Muscle of leg (tissue), 16 donors: ENCODE measurements at places on chromosomes 3 and 15.

DNA sequence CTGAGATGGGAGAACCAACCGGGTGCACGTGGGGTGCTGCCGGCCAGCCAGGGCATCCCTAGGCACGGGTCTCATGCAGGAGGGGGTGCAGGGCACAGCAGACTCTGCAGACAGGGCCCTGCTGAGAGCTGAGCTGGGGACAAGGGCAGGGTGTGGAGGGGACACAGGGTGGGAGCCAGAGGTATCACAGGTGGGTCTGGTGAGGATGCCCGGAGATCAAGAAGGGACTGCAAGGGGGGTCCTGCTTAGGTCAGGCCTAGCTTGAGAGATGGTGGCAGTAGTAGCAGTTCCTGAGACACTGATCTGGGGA lies 39.5 kb upstream of the PRR23E start:
- H3K27ac ChIP-seq, result no peak overlapping the region
- peaks cover 2% of the 10 kb centered on the region for H3K4me1 ChIP-seq
- no peak for DNase-seq
- H3K27me3 ChIP-seq, result peaks cover 13% of the 10 kb centered on the region

DNA sequence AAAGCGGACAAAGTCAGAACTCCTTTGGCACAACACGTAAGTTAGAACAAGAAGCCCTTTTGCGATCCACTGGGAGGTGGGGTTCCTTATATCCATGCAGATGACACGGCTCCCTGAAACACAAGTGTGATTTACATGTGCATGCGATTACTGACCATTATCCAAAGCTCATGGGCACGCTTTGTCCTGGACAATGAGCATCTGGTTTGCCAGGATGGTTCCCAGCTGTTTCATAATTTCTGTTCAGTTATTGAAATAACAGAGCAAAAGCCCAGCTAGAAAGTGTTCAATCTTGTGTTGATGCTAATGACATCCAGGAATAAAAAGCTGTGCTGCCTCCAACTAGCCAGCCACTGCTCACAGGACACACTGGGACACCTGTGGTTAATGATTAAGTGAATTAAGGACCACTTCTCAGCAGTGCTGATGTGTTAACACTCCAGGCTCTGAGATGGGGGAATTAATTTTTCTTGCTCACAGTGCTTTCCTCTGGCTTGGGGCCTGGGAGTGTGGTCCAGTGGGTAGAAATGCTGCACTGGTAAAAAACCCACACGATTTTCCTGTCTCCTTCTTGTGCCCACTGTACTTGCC lies 123.1 kb upstream of the SLC2A2 start:
- DNase-seq, result no peak
- no peak overlapping the region for H3K4me3 ChIP-seq
- H3K4me1 ChIP-seq, result no peaks in the 10 kb centered on the region
- H3K27me3 ChIP-seq, result no peaks in the 10 kb centered on the region
- peaks cover 15% of the 10 kb centered on the region for H3K36me3 ChIP-seq
- H3K27ac ChIP-seq, result no peak overlapping the region

DNA sequence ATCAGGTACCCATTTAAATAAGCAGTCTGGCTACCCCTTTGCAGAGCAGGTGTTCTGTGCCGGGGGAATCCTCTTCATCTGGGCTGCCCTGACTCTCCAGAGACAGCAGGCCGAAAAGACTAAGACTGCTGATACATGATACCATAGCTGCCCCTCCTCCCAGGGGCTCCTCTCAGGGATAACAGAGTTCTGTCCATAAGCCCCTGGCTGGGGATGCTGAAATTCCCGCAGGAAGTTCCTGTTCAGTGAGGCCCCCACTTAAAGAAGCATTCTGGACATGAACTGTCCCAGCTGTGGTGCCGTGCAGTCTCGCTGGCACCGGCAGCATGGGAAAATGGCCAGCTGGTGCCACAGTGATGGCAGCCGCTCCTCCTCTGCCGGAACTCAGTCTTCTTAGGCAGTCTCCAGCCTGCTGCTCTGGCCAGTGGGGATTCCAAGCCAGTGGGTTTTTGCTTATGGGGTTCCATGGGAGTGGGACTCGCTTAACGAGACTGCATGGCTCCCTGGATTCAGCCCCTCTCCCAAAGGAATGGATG lies 1026.2 kb downstream of the NAALADL2 start:
- no peaks in the 10 kb centered on the region for H3K36me3 ChIP-seq
- H3K27ac ChIP-seq, result no peak overlapping the region
- DNase-seq, result peak; percentile 38
- no peaks in the 10 kb centered on the region for H3K4me1 ChIP-seq
- H3K27me3 ChIP-seq, result no peaks in the 10 kb centered on the region

- no peaks in the 10 kb centered on the region for H3K27me3 ChIP-seq
- H3K4me3 ChIP-seq, result no peak overlapping the region
- H3K27ac ChIP-seq, result no peak overlapping the region
- no peaks in the 10 kb centered on the region for H3K4me1 ChIP-seq
- DNase-seq, result no peak
Measured at GRCh38 chr3:138062626-138063025, 52.7 kb downstream of the CLDN18 start.

DNA sequence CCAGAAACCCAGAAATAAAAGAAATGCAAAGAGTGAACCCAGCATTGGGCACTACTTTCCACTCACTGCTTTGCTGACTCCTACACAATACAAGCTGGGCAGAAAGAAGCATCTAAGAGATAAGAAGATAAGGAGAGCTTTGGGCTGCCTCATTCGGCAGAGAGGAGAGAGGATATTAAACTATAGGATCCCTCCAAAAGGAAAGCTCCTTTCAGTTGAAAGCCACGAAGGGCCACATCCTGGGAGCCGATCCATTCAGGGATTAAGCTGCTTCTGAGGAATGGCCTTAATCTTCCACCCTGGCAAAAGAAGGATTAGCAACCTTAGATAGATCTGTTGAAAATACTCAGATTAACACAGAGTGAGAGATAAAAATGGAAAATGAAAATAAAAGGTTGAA lies 274.9 kb upstream of the PPP2R3A start:
- H3K4me1 ChIP-seq, result no peaks in the 10 kb centered on the region
- no peaks in the 10 kb centered on the region for H3K36me3 ChIP-seq
- no peak for DNase-seq

- no peak overlapping the region for H3K27ac ChIP-seq
- DNase-seq, result no peak
- no peaks in the 10 kb centered on the region for H3K27me3 ChIP-seq
- no peak overlapping the region for H3K4me3 ChIP-seq
- no peaks in the 10 kb centered on the region for H3K36me3 ChIP-seq
- H3K4me1 ChIP-seq, result peaks cover 4% of the 10 kb centered on the region
Measured at GRCh38 chr3:65246561-65246960, 558.8 kb upstream of the ADAMTS9 start.

DNA sequence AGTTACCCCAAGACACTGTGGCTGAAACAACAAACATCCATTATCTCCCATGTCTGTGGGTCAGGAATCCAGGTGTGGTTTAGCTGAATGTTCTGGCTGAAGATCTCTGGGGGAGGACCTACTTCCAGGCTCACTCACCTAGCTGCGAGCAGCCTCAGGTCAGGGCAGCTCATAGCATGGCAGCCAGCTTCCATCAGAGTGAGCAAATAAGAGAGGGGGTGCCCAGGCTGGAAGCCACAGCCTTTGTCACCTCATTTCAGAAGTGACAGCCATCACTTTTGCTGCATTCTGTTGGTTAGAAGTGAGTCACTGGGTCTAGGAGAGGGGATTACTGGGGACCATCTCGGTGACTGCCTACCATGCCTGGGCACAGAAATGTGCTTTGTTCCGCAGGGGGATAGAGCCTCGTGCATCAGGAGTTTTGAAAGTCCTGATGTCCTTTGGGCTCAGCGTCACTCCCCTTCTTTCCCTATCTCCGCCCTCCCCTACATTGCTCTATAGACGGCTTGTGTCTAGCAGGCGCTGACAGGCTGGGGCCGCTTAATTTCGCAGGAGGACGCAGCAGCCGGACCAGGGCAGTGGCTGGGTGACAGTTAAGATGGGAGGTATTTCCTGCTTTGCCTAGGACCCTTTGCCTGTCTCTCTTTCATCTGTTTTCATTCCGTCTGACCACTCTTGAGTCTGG lies 25.4 kb downstream of the TGM4 start:
- no peaks in the 10 kb centered on the region for H3K27me3 ChIP-seq
- H3K4me1 ChIP-seq, result no peaks in the 10 kb centered on the region
- no peak for DNase-seq

GRCh38 chr3:53525765-53526703 lies 31.6 kb downstream of the CACNA1D start:
- H3K27me3 ChIP-seq, result no peaks in the 10 kb centered on the region
- DNase-seq, result peak; percentile 90
- peaks cover 6% of the 10 kb centered on the region for H3K4me1 ChIP-seq
- H3K4me3 ChIP-seq, result no peak overlapping the region

DNA sequence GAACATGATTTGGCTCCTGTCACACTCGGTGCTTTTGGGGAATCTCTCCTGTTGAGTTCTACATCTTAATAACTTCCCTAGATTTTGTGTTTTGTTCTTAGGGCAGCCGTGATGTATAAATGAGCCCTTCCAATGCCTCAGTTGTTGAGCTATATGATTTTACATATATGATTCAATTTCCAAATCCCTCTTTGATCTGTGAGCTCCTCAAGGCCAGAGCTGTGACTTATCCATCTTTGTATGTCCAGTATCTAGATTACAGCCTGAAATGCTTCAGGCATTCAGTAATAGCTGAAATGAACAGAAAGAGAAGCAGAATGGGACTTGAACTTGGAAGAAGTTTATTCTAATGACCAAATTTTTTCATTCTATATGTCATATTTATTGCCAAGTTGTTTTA lies 26.6 kb downstream of the CGGBP1 start:
- no peaks in the 10 kb centered on the region for H3K4me1 ChIP-seq
- no peak for DNase-seq
- H3K27me3 ChIP-seq, result no peaks in the 10 kb centered on the region

DNA sequence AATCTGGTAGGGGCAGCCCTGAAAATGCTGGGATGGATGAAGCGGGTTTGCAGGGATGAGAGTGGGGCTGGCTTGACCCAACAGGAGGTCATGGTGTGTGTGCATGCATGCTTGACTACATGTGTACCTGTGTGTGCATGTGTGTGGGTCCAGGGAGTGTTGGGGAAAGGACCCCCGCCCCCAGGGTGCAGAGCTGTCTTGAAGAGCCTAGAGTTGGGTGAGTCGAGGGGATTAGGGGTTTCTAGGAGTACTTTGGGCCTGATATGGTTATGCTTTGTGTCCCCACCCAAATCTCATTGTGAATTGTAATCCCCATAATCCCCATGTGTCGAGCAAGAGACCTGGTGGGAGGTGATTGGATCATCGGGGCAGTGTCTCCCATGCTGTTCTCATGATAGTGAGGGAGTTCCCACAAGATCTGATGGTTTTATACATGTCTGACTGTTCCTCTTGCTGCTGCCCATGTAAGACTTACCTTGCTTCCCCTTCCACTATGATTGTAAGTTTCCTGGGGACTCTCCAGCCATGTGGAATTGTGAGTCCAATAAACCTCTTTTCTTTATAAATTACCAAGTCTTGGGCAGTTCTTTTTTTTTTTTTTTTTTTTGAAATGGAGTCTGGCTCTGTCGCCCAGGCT lies 5.2 kb upstream of the LCTL start:
- no peak overlapping the region for H3K4me3 ChIP-seq
- H3K4me1 ChIP-seq, result peaks cover 20% of the 10 kb centered on the region
- no peak overlapping the region for H3K27ac ChIP-seq
- H3K27me3 ChIP-seq, result no peaks in the 10 kb centered on the region
- no peak for DNase-seq
- H3K36me3 ChIP-seq, result no peaks in the 10 kb centered on the region

DNA sequence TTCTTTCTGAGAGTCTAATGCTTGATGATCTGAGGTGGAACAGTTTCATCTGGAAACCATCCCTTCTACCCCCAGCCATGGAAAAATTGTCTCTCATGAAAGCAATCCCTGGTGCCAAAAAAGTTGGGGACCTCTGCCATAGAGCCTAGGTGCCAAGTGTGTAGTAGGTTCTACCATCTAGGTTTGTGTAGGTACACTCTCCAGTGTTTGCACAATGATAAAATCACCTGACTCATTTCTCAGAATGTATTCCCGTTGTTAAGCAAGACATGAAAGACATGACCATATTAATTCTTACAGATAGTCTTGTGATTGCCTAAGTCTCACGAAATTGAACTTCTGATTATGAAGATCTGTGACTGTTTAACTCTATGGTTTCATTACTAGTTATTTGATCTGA lies 68.6 kb downstream of the KAT2B start:
- H3K4me1 ChIP-seq, result no peaks in the 10 kb centered on the region
- no peak overlapping the region for H3K4me3 ChIP-seq
- DNase-seq, result no peak
- H3K27ac ChIP-seq, result no peak overlapping the region

DNA sequence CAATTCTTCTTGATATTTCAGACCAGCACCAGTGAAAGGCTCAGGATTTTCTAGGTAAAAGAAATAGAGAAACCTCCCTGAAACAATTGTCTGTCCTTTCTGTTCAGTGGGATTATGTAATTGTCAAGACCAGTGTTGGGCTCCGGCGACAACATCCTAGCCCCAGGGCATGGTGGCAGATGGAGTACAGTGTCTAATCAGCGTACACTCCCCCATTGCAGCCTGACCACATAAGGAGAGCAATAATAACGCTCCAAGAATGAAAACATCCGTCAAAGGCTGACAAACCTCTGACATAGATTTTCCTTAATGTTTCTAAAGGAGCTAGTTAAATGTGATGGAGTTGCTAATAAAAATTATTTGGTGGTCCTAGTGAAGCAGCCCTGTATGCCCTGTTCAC lies 144.6 kb downstream of the EBLN2 start:
- H3K4me1 ChIP-seq, result no peaks in the 10 kb centered on the region
- no peaks in the 10 kb centered on the region for H3K36me3 ChIP-seq
- H3K4me3 ChIP-seq, result no peak overlapping the region
- H3K27me3 ChIP-seq, result no peaks in the 10 kb centered on the region
- H3K27ac ChIP-seq, result no peak overlapping the region
- no peak for DNase-seq

DNA sequence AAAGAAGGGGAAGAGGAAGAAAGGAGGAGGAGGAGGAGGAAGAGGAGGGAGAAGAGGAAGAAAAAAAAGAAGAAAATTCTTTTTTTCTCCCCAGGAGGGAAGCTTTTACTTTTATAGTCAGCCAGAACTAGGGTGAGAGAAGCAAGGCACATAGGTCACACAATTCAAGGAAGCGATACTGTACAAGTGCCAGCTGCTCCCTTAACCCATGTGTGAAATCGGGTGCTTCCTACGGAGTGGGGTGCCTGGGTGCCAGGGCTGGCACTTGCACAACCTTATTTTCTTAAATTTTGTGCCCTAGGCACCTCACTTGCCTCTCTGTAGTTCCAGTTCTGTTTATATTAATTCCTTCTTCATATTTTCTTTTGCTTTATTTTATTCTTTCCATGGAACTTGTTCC lies 150.4 kb downstream of the LIPC start:
- peak; percentile 14 for DNase-seq
- H3K27me3 ChIP-seq, result no peaks in the 10 kb centered on the region
- no peak overlapping the region for H3K4me3 ChIP-seq
- H3K27ac ChIP-seq, result no peak overlapping the region
- H3K4me1 ChIP-seq, result no peaks in the 10 kb centered on the region
